ENCODE measurements at places on chromosomes 11 and 22. TPM values are rescaled to one million over a fixed set of nuclear protein-coding genes. Genes with fewer than 3 reads are reported as not detected.

LMO1 gene
- not detected for total RNA-seq

AMPD3 gene
- total RNA-seq: 24.8 TPM

GRCh38 chr11:12216671-12217374 is 106.4 kb downstream of the MICAL2 start:
- peaks cover 42% of the 10 kb centered on the region for H3K4me1 ChIP-seq
- peaks cover 99% of the 10 kb centered on the region for H3K36me3 ChIP-seq
- no peak for DNase-seq
- no peaks in the 10 kb centered on the region for H3K27me3 ChIP-seq
- H3K27ac ChIP-seq: peak overlapping the region; percentile 2
- no peak overlapping the region for H3K4me3 ChIP-seq

ZP1 gene
- total RNA-seq: not detected

DNA sequence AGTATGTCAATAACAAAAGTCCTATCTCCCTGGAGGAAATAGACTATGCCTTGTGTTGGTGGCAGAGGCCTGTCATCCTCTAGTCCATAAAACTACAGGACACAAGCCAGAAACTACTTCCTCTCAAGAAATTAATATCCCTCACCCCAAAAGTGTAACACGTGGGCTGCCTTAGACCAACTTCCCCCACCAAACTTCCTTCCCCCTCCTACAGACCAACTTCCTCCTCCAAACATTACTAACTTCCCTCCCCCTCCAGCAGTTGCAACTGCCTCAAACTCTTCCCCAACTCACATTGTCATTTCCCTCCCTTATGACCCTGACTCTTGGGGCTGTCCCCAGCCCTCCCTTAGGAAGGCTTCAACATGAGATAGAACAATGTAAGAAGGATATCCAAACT is 6.3 kb downstream of the OR52K2 start:
- no peak overlapping the region for H3K27ac ChIP-seq
- H3K4me1 ChIP-seq: peaks cover 6% of the 10 kb centered on the region
- no peaks in the 10 kb centered on the region for H3K36me3 ChIP-seq
- no peak for DNase-seq
- H3K27me3 ChIP-seq: peaks cover 5% of the 10 kb centered on the region
- no peak overlapping the region for H3K4me3 ChIP-seq

DNA sequence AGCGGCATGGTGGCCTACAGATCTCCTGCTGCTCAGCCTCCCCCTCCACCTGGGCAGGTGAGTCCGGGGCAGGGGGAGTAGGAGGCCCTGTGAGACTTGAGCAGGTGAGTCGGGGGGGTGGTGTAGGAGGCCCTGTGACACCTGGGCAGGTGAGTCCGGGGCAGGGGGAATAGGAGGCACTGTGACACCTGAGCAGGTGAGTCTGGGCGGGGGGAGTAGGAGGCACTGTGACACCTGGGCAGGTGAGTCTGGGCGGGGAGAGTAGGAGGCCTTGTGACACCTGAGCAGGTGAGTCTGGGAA is 299.3 kb downstream of the BRD1 start:
- no peaks in the 10 kb centered on the region for H3K36me3 ChIP-seq
- no peak overlapping the region for H3K4me3 ChIP-seq
- no peak for DNase-seq

CECR2 gene
- total RNA-seq: not detected

GRCh38 chr11:126607374-126607773 is 251.9 kb downstream of the ST3GAL4 start:
- peaks cover 5% of the 10 kb centered on the region for H3K27me3 ChIP-seq
- no peak overlapping the region for H3K27ac ChIP-seq
- no peaks in the 10 kb centered on the region for H3K36me3 ChIP-seq
- H3K4me3 ChIP-seq: no peak overlapping the region
- H3K4me1 ChIP-seq: no peaks in the 10 kb centered on the region

DNA sequence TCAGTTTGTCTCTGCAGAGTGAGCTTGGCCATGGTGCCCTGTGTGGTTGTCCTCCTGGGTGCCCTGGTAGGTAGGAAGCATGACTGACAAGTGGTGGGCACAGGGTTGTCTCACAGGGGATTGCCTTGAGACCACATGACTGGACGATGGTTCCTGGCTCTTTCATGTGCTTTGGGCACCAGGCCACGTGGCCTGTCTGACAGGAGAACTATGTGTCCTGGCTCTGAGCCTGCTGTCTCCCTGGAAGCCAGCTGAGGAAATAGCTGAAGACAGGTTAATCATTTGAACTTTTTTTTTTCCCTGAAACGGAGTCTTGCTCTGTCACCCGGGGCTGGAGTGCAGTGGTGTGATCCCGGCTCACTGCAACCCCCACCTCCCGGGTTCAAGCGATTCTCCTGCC is 93.2 kb downstream of the LDLRAD3 start:
- no peak for DNase-seq
- H3K4me3 ChIP-seq: no peak overlapping the region
- peaks cover 5% of the 10 kb centered on the region for H3K27me3 ChIP-seq
- H3K36me3 ChIP-seq: no peaks in the 10 kb centered on the region
- no peaks in the 10 kb centered on the region for H3K4me1 ChIP-seq
- H3K27ac ChIP-seq: no peak overlapping the region

KDM4E gene
- total RNA-seq: not detected

Data from activated T-helper 2 cell treated with anti-CD3 and anti-CD28 coated beads, Interferon-gamma antibody, Interleukin-2, Interleukin-4, amounts not matched to agents 10 μg/mL and 5 μg/mL and 100 μg/mL, durations not matched to agents 14 hours and 24 hours and 36 hours (primary cell).